ENCODE measurements at places on chromosomes 1 and 21.

DNA sequence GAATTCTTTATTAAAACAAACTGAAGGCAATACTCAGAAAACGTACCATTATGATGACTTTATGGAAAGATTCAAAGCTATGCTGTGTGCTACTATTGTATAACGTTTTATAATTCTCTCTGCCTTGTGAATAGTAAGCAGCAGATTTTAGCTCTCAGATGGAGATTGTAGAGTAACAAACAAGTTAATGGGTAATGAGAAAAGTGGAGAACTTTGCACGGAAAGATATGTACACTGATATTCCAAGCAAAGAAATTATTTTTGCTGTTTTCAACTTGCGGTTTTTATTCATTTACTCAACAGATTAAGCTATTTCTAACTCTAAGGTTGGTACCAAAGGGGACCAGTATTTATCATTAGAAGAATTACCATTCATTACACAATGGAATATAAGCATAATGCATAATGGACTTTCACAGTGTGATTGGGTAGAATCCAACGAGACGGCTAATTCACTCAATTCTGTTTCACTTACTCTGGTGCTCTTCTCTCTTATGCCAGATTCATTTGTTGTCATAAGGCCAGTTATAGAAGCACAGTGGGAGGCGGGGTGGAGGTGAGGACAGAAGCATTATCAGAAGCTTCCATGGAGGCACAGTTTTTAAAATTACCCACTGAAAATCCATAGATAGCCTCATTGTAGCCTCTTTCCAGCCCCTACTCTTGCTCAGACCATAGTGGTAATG, 38.6 kb downstream of the ATP1B1 start:
- no peak for DNase-seq

- DNase-seq = no peak
These were observed 23.6 kb downstream of the SYF2 start for GRCh38 chr1:25208561-25209222.

DNA sequence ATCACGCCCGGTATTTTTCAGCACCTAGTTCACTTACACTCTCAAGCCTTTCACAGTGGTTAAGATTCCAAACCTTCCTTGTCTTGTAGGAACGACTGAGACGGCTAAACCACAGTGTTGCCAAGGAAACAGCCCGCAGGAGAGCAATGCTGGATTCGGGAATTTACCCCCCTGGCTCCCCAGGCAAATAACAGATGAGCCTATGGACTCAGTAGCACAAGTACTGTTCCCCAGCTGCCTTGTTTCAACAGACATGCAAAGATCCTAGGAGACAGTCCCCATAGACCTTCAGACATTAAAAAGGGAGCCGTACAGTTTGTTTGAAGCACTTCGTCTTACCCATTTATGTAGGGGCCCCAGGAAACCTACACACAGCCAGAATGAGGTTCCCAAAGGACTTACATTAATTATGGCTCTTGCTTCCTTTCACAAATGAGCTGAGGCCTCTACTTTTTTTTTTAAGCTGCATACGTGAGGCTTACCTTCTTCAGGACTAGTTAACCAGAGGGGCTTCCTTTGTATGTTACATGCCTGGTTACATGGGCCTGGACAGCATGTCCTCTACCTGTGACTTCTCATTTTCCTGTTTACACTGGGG, 2.7 kb downstream of the SNAPIN start:
- no peak for DNase-seq

DNA sequence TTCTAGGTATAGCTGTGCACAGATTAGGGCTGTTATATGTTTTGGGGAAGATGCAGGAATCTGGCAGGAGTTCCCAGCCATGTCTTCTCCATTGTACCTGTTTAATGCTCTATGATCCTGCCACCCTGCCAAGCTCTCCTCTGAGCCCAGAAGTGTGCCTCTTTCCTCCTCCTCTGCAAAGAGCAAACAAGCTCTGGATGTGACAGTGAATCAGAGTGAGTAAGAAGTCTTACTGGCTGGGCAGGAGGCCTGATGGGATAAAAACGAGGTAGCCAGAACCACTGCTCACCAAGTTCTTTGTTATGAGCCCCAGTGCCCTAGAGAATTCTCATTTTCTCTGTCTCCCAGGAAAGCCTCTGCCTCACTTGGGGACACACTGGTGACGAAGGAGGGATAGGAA, 69.0 kb downstream of the BRINP2 start:
- DNase-seq = no peak

GRCh38 chr1:197683895-197684553, 91.3 kb downstream of the DENND1B start:
- DNase-seq = no peak

DNA sequence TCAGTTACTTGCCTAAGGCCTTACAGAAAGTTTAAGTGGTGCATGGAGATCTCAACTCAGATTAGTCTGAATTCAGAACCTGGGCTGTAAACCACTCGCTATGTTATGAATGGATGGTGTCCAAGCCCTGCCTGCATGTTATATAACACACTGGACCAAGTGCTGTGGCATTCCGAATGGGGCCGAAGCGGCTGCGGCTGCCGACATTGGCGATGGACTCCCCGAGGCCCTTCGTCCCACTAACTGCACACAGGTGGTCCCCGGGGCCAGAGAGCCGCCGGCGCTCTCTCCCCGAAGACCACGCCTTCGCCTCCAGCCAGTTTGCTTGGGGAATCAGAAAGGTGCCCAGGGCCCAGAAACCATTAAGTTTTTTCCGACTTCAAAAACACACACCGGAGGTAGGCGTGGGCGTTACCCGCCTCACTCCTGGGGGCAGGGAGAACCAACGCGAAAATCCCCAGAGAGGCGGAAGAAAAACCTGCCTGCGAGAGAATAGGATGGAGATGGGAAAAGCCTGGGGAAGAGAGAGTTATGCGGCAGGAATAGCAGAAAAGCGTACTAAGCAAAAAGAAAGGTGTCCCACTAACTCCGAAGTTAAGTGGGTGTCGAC, 579 bp upstream of the TENT5C start:
- no peak for DNase-seq

- DNase-seq = peak; percentile 30
These were observed 648 bp downstream of the FAM76A start for GRCh38 chr1:27726173-27727044.

GRCh38 chr1:162285149-162285561, 91.5 kb downstream of the SPATA46 start:
- no peak for DNase-seq

- no peak for DNase-seq
These were observed 285.4 kb upstream of the USP25 start for GRCh38 chr21:15444118-15444960.

- no peak for DNase-seq
These were observed 41.7 kb downstream of the CD55 start for GRCh38 chr1:207362962-207363860.

GRCh38 chr1:45867697-45868348, 64.4 kb downstream of the MAST2 start:
- no peak for DNase-seq

DNA sequence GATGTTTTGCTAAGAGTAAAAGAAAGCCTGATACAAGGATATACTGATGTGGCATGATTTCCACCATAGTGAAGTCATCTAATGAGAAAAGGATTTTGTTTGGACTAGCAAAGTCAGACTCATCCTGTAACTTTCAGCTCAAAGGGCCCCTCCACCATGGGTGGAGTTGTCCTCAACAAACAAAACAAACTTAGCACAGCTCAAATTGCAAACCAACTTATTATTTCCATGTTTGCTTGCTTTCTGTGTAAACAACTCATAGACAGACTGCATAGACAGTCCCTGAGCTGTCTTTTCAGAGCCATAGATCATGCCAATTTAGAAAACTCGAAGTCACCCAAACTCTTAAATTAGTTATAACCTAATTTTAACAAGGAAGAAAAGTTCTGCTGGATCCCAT, 69.4 kb upstream of the VAV3 start:
- DNase-seq = no peak

DNA sequence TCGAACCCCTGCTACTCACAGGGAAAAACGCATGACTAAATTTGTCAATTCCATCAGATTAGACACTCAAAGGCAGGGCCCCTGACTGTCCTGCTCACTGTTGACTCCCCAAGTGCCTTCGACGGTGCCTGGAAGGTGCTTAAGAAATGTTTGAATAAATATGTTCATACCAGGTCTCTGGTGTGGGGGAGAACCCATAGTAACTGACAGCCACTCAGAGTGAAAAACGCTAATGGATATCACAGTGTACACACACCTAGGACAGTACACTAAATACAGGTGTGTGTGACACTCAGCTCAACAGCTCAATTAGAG, 39.7 kb upstream of the WASF2 start:
- DNase-seq = no peak

DNA sequence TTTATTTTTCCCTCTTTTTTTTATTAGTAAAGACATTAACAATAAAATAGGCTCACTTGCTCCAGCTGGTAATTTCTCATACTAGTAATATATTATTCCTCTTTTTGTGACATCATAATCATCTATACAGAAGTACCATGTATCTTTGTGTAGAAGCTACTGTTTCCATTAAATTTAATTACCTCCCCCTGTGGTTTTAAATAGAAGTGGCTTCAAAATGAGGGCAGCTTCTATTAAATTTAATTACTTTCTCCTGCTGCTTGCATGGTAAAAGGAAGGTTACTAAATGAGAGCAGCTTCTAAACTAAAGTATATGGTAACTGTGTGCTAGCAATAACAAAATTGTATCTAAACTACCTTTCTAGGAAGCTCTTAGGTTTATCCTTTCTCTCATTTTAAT, 94.0 kb downstream of the DPYD start:
- DNase-seq = no peak

- no peak for DNase-seq
These were observed 60.6 kb upstream of the STUM start for GRCh38 chr1:226487921-226488320.

- no peak for DNase-seq
These were observed 135.9 kb upstream of the CHRM3 start for GRCh38 chr1:239250353-239251035.

DNA sequence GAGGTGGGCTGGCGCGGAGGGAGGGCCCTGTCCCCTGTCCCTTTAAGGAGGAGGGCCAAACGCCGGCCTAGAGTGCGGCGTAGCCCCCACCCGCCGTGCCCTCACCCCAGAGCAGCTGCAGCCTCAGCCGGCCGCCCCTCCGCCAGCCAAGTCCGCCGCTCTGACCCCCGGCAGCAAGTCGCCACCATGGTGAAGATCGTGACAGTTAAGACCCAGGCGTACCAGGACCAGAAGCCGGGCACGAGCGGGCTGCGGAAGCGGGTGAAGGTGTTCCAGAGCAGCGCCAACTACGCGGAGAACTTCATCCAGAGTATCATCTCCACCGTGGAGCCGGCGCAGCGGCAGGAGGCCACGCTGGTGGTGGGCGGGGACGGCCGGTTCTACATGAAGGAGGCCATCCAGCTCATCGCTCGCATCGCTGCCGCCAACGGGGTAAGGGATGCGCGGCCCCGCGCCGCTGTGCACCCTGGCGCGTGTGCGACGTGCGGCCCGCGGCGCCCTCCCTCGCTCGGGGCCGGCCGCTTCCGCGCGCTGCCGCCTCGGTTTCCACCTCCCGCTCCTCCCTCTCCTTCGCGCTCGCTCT, at the start of gene PGM1:
Gene PGM1, plus strand, starts transcription at position 109 of the 583 bp plus-strand sequence. Its CDS starts 78 bp downstream, at position 187.
- peak; percentile 72 for DNase-seq

- DNase-seq = no peak
These were observed 76.4 kb downstream of the TGFB2 start for GRCh38 chr1:218421531-218421930.

DNA sequence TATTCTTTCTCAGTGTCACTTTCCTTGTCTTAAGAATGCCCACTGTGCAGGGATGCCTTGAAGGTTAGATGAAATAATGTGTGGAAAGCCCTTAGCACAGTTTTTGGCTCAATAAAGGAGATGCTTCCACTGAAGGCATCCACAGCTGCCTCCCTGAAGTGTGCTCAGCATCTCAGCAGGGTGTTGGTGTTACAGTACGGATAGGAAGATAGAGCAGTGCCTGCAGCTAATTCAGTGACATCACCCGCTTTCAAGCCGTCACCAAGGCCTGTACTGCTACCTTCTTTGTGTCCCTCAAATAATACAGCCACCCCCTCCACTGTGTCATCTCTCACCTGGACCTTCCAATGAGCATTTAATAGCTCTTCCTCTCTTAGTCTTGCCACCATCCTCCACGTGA, 59.0 kb downstream of the NDUFS5 start:
- no peak for DNase-seq

DNA sequence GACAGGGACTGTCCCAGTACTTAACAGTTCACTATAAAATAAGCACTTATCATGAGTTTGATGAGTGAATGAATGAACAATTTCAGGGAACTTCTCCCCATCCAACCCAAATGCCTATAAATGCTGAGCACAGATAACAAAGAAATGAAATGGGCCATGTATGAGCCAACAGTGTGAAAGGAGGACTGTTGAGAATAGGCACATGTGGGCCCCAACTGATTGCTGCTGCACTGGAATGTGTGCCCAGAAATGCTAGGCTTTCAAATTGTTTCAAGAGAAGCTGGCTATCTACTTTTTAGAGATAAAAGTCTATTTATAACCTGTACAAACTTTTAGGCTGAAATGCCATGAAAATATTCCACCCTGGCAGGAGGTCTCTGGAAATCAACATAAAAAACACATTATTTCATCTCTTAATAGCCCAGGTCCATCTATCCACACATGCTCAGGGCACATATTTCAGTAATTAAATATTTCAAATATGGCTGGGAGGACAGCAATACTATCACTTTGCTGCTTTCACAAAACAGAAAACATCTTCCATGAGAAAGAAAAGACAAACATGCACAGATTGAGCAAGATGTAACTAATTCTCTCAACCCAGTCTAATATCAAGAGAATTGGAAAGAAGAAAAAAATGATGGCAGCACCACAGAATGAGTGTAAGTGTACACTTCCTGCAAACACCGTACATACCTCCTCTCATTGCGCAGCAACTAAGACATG, 49.8 kb downstream of the COLGALT2 start:
- no peak for DNase-seq

GRCh38 chr1:59139396-59139795, 157.5 kb upstream of the FGGY start:
- no peak for DNase-seq

DNA sequence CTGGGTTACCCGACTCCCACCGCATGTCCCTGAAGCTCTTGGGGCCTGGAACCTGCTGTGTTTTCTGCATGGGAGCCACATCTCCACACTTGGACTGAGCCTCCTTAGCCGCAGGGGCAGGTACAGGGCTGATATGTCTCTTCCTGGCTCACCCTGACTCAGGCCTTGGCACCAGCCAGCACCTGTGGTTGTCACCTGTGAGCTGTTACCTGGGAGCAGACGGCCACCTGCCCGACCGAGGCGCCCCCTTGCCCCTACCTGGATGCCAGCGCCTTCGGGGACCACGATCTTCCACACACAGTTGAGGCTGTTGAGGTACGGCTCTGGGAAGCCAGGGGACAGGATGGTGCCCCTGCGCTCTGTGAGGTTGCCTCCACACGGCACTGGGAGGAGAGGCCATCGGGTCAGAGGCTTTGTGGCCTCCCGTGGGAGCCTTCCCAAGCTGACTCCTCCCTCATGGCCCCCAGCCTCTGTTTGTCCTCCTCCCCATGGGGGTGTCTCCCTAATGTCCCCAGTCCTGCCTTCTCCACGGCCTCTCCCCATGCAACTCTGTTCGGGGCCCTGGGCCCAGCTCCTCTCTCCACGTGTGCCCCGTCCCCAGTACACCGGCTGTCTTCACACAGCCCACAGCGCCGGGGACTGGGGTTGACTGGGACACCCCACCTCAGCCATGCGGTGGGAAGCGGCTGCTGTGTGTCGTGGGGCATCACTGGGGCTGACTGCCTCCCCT, 152.0 kb downstream of the ZSCAN20 start:
- no peak for DNase-seq

GRCh38 chr1:30414851-30415165, 308.6 kb downstream of the MATN1 start:
- no peak for DNase-seq

GRCh38 chr1:179206812-179207211, 22.7 kb downstream of the ABL2 start:
- DNase-seq = no peak

All from CD4-positive, alpha-beta T cell treated with Interferon alpha-2 for 1 hour (primary cell).